Heart left ventricle (tissue), 16 donors: ENCODE measurements at places on chromosomes 16 and 17. TPM values are rescaled to one million over a fixed set of nuclear protein-coding genes. Genes with fewer than 3 reads are reported as not detected.

Gene SPNS2
- 22.0 TPM for polyA plus RNA-seq

- DNase-seq: no peak
Observed at GRCh38 chr16:556474-557173, 3.6 kb upstream of the PRR35 start.

GRCh38 chr16:71727551-71728324 lies 3.2 kb upstream of the PHLPP2 start:
- no peak for DNase-seq

DNA sequence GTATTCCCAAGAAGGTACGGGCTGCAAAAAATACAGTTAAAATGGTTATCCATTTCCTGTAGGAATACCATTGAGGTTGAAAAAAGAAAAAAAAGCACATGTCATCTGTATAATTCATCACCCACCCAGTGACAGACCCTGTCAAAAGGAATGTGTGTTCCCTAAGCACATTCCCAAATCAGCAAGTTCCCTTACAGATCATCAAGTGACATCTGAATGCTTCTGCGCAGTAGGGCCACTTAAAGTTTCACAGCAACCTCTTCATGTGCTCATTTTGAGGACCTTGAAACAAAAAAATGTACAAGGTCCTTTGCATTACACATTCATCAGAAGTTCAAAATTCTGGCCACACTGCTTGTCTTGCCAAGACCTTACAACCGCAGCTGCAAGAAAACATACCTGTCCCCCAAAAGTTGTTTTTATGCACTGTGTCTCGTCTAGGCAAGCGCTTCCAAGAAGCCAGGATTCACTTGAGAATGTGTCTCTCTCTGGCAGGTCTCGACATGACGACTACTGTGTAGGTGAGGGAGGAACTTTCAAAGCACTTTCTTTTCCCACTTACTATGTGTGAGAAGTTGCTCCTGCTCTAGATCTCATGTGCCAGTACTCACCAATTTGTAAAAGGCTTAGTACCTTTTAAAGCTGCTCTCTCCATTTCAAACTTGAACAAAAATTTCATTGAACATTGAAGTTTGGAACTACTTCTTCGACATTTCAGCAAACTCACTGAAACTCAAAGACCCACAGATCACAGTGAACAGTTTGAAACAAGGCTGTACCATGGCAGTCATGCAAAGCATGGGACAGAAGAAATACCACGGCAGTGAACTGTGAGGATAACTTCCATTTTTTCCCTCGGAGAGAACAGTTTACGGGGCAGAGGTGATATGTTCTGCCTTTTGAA lies 4.3 kb upstream of the POLG2 start:
- no peak for DNase-seq

GRCh38 chr16:23024044-23024443 lies 125.2 kb downstream of the USP31 start:
- DNase-seq: no peak

DNA sequence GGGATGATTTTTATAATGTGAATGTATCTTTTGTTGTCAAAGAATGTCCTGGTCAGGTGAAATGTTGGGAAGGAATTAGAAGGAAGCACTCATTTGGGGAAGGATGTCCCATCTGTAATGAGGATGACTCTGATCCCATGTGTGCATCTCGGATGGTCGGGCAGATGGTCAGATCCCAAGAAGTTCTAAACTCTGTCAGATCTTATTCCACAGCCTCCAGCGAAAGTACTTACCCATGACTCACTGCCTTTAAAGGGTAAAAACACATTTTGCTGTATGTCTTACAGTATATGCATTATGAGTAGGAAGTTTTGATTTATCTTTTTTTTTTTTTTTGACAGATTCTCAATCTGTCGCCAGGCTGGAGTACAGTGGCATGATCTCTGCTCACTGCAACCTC lies 548 bp upstream of the KRTAP4-11 start:
- DNase-seq: no peak

Gene ZSCAN10
- not detected for polyA plus RNA-seq
